Suprapubic skin (tissue), 4 donors: ENCODE measurements at places on chromosomes 1 and 21. TPM values are rescaled to one million over a fixed set of nuclear protein-coding genes. Genes with fewer than 3 reads are reported as not detected.

GRCh38 chr1:210236386-210236839 is 3.8 kb downstream of the SERTAD4 start:
- DNase-seq = no peak

DNA sequence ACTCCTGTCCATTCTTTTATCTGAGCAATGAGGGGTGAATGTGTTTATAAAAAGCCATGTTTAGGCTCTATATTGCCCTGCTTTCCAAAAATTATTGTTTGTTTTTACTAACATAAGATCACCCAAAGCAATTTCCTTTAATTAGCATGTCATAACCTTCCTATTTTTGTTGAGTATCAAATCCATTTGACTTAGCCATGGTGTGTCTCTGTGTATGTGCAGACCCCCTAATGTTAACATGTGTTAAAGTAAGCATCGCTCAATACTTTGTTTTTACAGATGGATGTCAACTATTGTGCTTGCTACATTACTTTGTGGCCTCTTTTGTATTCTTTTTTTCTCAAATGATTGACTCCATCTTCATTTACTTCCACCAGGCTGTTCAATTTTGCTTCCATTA is 585.4 kb downstream of the USP25 start:
- DNase-seq = no peak

DNA sequence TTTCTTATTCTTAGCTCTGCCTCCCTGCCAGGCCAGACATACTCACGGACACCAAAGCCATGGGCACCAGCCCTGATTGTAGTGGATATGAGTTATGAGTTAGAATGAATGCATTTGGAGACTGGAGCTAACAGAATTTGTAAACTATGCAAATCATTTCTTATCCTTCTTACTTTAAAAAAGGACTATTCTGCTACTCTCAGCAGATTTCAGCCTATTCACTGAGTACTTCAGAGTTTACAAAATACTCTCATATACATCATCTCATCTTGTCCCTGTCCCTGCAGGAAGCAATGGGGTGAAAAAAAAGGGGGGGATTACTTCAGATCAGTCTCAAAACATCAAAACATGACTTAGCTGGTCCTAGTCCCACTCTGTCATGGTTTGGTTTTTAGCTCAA is 541.4 kb upstream of the PLXNA2 start:
- no peak for DNase-seq

- no peak for DNase-seq
Measured at GRCh38 chr1:27192039-27192529, 37.2 kb upstream of the SLC9A1 start.

DNA sequence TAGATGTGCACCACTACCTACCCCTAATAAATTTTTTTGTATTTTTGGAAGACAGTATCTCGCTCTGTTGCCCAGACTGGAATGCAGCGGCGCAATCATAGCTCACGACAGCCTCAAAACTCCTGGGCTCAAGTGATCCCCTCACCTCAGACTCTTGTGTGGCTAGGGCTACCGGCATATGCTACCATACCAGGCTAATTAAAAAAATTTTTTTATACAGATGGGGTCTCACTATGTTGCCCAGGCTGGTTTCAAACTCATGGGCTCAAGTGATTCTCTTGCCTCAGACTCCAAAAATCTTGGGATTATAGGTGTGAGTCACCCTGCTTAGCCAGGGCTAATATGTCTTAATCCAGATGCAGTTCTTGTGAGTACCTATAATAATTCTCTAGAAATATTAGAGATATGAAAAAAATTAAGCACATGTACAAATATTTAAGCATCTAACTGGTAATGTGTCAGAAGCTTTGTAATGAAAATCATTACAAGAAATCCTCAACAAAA is 9.5 kb downstream of the SORT1 start:
- no peak for DNase-seq

DNA sequence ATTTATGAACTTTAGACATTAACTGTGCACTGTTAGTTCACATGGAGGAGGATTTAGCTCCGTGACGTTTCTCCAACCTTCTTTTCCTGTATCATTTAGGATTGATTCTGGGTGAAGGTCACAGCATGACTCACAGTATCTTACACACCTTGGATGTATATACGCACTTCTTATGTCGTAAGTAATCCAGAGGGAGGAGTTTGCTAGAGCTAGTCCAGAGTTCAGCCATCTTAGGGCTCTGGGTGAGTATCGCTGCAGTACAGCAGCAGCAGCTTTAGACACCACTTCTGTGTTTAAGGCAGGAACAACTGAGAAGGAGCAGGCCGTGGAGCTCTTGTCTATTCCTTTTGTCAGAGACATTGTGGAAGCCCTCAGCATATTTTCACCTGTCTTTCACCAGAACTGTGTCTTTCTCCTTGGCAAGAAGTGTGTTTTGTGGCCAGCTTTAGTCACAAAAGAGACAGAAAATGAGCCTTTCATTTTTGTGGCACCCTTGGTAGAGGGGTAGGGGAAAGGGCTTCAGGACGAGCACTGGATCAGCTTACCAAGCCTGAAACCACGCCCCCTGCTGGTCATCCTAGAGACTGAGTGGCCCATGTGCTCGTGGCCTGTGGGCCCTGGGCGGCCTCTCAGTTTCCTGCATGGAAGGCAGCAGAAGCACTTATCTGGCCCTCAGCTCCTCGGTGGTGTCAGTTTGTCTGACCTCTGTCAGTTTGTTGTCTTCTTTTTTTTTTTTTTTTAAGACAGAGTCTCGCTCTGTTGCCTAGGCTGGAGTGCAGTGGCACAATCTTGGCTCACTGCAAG is 64.0 kb downstream of the ADARB1 start:
- DNase-seq = no peak

DNA sequence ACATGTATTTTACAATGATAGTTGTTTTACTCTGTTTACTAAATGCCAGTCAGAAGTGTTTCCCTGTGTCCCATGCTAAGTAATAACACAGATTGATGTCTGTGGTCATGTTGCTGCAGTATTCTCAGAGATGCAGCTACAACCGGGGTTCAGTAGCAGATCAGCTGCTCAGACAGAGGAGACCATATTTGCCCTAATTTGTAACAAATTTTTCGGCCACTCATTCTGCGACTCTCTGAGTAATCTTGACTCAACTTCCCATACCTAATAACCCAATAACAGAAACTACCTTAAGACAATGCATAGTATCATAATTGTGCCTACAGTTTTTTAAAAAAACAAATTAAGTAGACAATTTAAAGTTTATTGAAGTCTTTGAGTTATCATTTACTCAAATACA is 32.6 kb downstream of the NIBAN1 start:
- DNase-seq = no peak

DNA sequence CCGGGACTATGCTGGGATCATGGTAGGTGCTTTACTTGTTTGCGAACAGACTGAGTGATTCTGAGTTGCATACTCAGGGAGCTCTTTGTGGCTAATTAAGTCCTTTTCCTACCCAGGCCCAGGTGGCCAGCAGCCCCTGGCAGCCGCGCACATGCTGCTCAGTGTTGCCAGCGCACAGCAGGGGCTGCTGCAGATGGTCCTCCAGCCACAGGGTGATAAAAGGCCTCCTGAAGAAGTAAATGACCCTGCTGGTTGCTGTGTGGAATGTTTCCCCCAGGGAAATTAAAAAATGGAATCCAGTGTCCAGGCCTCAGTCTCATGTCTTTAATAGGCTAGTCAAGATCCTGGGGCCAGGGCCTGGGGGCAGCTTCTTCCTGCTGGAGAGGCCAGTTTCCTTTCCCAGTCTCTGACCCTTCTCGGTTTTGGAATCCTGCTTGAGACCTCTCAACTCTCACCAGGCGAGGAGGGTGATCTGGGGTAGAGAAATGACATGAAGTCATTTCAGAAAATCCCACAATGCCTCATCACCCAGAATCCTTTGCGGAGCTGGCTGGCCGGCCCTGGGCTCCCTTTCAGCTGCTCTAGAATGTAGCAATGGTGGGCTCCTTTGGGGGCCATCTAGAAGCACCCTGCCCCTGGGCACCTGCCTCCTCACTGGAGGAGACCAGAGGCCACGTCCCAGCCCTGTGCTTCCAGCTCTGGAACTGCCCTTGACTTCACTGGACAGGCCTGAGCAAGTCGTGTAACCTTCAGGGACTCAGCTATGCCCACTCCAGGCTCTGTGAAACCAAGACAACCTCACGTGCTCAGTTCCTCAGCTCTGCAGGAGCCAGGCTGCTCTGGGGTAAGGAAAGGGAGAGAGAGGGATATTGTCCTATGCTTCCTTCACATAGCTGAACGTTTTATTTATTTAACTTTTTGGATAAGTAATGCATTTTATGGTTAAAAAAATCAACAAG is 131.4 kb downstream of the MRPS6 start:
- no peak for DNase-seq

GRCh38 chr1:173005196-173005864 is 45.4 kb downstream of the TNFSF18 start:
- DNase-seq = no peak

- no peak for DNase-seq
Measured at GRCh38 chr1:103274886-103275285, 166.6 kb upstream of the COL11A1 start.

DNA sequence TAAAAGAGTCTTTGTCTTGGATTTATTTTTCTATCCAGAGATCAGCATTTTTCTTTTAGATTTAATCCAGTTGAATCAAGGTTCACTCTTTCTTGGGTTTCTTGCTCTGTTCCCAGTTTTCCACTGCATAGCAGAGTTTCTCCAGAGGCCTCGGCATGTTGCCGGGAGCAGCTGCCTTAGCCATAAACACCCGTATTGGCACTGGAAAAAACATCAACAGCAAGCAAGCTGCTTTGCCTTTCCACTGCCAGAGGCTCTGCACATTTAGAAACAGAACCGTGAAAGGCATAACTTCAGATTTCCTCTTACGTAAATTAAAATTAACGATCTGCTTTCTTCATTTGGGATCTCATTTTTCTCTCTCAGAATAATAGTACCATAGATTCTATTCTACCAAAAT is 181.8 kb upstream of the L1TD1 start:
- DNase-seq = no peak

GRCh38 chr1:149846042-149846441 is 53.3 kb upstream of the BOLA1 start:
- no peak for DNase-seq

DNA sequence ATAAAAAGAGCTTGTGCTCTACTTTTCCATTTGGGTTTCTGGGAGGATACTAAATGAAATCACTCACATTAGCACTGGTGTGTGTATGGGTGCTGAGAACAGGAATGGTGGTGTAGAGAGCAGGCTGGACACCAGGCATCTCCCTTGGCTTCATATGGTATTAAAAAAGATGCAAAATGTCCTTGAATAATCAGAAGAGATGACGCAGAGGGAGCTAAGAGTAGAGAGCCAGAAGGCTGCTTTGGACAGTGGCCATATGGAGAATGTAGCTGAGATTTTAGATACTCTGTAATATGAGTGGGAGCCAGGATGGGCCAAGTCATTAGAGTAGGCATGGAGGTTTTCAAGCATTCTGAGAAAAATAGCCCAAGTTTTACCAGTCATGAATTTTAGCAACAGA is 112.3 kb upstream of the ZRANB2 start:
- no peak for DNase-seq

DNA sequence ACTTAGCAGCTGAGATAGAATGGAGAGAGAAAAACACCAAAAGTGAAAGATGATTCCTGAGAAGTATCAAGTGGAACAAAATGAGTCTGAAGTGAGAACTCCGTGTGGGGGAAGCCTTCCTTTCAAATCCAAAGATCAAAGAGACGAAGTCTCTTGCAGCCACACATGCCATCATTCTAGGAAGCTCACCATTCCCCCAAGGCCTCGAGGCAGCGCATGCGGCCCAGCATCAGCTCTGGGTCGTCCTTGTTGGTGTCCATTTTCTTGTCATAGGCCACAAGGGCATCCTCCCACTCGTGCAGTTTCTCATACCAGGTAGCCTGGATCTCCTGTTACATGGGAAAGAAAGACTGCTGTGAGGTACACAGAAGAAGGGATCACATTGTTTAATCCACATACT is 32.2 kb upstream of the ANGPTL7 start:
- no peak for DNase-seq

The SAMSN1 gene
- 0.89 TPM for total RNA-seq

The LY9 gene
- total RNA-seq = 0.34 TPM

The TRABD2B gene
- total RNA-seq = 2.6 TPM

The TRIM58 gene
- total RNA-seq = 0.76 TPM

The BCL2L15 gene
- total RNA-seq = 0.30 TPM

The CNR2 gene
- total RNA-seq = not detected

The TEDDM1 gene
- not detected for total RNA-seq
